ENCODE measurements at places on chromosomes 16 and 17.

GRCh38 chr16:30722916-30723315, 23.9 kb downstream of the SRCAP start:
- H3K4me3 ChIP-seq: no peak overlapping the region
- H3K27ac ChIP-seq: no peak overlapping the region
- H3K36me3 ChIP-seq: peaks cover 34% of the 10 kb centered on the region
- DNase-seq: no peak

GRCh38 chr16:79005096-79005495, 595.4 kb downstream of the MAF start:
- H3K4me3 ChIP-seq: no peak overlapping the region
- H3K27me3 ChIP-seq: no peaks in the 10 kb centered on the region
- no peaks in the 10 kb centered on the region for H3K36me3 ChIP-seq
- no peak for DNase-seq

DNA sequence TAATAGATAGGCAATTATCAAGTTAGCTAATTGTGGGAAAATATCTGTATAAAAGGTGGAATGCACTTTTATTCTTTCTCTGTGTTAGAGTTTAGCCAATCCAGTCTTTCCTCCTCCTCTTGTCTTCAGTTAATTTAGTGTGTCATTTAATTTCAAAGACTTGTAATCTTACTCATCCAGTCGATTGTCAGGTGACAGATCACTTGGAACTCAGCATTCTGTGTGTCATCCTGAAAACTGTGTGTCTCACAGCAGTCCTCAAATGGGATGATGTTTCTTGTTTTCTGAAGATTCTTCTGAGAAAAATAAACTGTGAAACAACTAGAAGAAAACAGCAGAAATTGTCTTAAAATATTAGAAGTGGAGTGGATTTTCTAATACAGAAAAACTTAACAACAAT, 290 bp upstream of the KRTAP4-1 start:
- no peak for DNase-seq
- H3K27me3 ChIP-seq: no peaks in the 10 kb centered on the region
- no peaks in the 10 kb centered on the region for H3K36me3 ChIP-seq
- no peak overlapping the region for H3K27ac ChIP-seq
- H3K4me3 ChIP-seq: no peak overlapping the region

DNA sequence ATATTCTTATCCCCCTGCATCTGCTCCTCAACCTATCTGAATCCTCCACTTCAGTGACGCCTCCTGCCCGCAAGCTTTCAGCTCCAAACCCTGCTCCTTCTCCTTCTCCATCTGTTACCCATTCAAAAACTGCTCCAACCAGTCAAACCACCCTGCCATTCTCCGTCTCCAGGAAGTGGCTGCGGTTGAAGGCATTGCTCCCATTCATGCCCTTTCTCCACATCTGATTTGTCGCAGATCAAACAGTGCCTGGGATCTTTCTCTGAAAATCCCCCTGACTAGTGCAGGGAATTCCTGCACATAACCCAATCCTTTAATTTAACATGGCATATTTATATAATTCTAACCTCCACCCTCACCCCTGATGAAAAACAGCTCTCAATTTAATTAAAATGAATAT, 56.3 kb downstream of the SLFN5 start:
- H3K4me1 ChIP-seq: no peaks in the 10 kb centered on the region
- H3K27me3 ChIP-seq: no peaks in the 10 kb centered on the region
- peak overlapping the region; percentile 56 for H3K27ac ChIP-seq
- DNase-seq: peak; percentile 75
- H3K36me3 ChIP-seq: no peaks in the 10 kb centered on the region

- H3K27ac ChIP-seq: no peak overlapping the region
- H3K27me3 ChIP-seq: no peaks in the 10 kb centered on the region
- no peaks in the 10 kb centered on the region for H3K36me3 ChIP-seq
- H3K4me3 ChIP-seq: no peak overlapping the region
- H3K4me1 ChIP-seq: no peaks in the 10 kb centered on the region
Observed at GRCh38 chr17:68993112-68993511, 37.9 kb upstream of the ABCA8 start.

GRCh38 chr16:48053418-48053745, 102.4 kb downstream of the ABCC12 start:
- DNase-seq: no peak
- H3K4me3 ChIP-seq: no peak overlapping the region
- H3K36me3 ChIP-seq: no peaks in the 10 kb centered on the region
- H3K27ac ChIP-seq: no peak overlapping the region
- no peaks in the 10 kb centered on the region for H3K4me1 ChIP-seq

DNA sequence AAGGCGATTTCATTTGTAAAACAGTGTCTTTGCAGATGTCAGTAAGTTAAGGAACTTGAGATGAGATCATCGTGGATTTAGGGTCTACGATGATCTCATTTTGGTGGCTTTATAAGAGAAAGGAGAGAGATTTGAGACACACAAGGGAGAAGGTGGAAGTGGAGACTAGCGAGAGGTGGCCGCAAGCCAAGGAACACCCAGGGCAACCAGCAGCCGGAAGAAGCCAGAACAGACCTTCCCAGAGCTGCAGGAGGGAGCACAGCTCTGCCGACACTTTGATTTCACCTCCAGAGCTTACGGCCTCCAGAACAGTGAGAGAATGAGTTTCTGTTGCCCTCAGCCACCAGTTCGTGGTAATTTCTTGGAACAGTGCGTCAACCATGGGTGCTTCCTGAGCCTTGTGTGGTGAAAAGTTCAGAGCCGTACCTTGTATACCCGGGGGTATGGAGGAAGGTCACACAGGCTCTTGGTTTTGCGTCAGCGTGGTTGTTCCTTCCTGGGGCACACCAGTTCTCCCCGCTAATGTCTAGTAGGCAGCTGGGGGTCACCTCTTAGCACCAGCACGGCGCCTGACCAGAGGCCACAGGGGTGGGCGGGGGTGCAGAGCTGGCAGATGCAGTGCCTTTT, 12.9 kb upstream of the SEC14L1 start:
- H3K27ac ChIP-seq: peak overlapping the region; percentile 80
- DNase-seq: peak; percentile 65
- peaks cover 17% of the 10 kb centered on the region for H3K4me1 ChIP-seq

DNA sequence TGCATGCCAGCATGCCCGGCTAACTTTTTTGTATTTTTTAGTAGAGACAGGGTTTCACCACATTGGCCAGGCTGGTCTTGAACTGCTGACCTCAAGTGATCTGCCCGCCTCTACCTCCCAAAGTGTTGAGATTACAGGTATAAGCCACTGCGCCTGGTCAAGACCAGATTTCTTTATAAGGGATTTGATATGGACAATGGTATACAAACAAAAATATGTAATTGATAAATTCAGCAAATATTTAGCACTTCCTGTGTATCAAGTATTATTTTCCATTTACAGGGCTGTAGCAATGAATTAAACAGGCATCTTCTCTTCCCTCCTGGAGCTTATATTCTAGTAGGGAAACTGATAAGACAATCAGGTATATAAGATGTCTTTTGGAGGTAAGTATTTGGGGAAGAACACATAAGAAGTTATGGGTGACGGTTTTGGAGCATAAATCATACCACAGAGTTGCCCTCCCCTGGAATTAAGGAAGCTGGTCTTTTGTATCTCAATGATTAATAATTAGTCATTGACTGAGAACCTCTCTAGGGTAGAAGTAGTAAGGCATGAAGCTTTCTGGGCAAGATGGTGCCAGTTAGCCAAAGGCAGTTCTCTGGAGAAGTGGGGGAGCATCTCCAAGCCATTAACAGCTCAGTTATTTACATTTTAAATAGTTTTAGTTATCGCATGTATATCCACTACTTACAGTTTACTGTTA, 35.8 kb downstream of the TANC2 start:
- H3K27me3 ChIP-seq: no peaks in the 10 kb centered on the region
- no peak overlapping the region for H3K4me3 ChIP-seq
- no peak overlapping the region for H3K27ac ChIP-seq
- no peak for DNase-seq
- no peaks in the 10 kb centered on the region for H3K36me3 ChIP-seq

- H3K27me3 ChIP-seq: no peaks in the 10 kb centered on the region
- H3K4me3 ChIP-seq: no peak overlapping the region
- H3K27ac ChIP-seq: no peak overlapping the region
- H3K4me1 ChIP-seq: no peaks in the 10 kb centered on the region
- no peaks in the 10 kb centered on the region for H3K36me3 ChIP-seq
Observed at GRCh38 chr16:53031323-53031942, 21.3 kb downstream of the CHD9NB start.

GRCh38 chr16:21100447-21100846, 50.2 kb downstream of the DNAH3 start:
- no peak overlapping the region for H3K4me3 ChIP-seq
- H3K36me3 ChIP-seq: no peaks in the 10 kb centered on the region
- H3K4me1 ChIP-seq: no peaks in the 10 kb centered on the region
- no peaks in the 10 kb centered on the region for H3K27me3 ChIP-seq

DNA sequence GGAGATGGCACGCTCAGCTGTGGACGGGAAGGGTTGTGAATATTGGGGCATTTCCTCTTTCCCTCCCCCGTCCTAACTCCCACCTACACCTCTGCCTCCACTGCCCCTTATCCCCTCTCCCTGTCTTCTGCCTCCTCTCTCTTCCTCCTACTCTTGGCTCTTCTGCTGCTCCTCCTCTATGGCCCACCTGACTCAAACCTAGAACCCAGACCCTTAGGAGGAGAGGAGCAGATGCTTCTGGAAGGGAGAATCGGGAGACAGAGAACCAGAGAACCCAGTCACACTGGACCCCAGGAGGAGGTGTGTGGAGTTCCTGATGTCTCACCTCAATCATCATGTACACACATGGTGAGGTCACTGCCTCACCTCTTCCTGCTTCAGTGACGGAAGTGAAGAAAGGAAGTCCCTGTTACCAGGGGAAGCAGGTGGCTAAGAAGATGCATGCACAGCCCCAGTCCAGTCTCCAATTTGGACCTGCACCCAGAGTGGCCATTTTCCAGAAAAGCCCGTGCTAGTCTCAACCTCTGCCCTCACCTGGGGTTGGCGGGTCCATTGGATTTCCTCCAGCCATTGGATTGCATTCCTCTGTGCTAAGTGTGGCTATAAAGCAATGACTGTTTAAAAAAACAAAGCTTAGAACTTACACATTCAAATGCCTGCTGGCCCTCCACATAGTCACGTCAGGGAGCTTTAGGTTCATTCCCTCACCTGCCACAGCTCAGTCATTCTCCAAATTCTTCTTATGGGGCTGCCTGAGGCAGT, 4.0 kb downstream of the RNF222 start:
- no peak for DNase-seq
- no peak overlapping the region for H3K4me3 ChIP-seq
- H3K36me3 ChIP-seq: no peaks in the 10 kb centered on the region
- no peak overlapping the region for H3K27ac ChIP-seq
- no peaks in the 10 kb centered on the region for H3K4me1 ChIP-seq

DNA sequence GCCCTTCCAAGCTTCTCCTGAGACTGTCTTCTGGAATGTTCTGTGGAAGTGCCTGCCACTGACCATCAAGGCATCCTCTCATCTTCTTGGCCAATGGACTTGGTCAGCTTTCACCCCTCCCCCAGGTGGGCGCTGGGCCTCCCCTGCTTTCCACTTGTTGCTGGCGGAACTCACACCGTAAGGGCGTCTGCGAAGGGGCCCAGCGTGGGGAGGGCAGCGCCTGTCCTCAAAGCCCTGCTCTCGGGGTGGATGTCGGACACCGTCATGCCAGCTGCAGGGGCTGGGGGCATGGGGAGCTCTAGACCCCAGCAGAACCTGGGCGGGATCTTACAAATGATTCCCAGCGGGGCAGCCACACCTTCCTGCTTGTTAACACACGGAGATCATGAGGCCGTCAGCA, 11.6 kb upstream of the ZFPM1 start:
- H3K27me3 ChIP-seq: peaks cover 11% of the 10 kb centered on the region
- H3K4me1 ChIP-seq: no peaks in the 10 kb centered on the region
- no peak overlapping the region for H3K27ac ChIP-seq
- no peak for DNase-seq
- H3K36me3 ChIP-seq: no peaks in the 10 kb centered on the region
- no peak overlapping the region for H3K4me3 ChIP-seq

DNA sequence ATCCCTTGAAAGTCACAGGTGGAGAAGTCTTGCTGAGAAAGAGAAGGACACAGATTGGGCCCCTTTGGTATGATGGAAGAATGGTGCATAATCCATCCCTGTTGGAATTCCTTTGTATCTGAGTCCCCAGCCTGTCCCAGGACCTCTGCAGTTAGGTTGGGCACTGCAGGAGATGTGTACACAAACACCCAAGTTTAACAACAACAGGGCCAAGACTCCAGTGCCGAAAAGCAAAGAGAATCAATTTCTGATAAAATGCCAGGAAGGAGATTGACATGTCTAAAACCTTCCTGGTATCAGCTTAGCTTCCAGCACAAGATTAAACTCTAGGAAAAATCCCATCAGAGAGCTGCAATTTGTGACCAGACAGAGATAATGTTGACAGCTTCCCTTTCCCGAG, 32.9 kb downstream of the KATNIP start:
- H3K27me3 ChIP-seq: no peaks in the 10 kb centered on the region
- DNase-seq: no peak
- no peaks in the 10 kb centered on the region for H3K4me1 ChIP-seq
- H3K4me3 ChIP-seq: no peak overlapping the region

DNA sequence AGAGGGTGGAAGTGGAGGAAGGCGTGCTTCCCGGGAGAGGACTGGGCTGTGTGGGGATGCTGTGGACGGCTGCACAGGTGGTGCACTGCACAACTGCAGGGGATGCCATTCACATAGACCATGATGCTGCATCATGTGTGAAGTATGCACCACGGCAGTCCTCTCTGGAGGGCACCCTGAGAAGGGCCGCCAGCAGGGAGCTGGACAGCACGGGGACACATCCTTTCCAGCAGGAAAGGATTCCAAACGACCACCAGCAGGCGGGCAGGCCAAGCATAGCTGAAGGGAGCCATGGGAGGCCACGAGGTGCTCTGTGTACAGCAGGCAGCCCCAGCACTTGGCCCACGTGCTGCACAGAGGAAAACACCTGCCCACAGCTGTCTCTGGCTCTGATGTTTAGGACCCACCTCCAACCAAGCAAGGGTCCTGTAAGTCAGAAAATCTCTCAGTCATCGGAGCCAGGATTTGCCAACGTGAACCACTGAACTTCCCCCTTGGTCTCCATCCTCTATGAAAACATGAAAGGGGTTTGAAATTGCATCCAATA, 10.1 kb downstream of the ACTG1 start:
- no peak for DNase-seq
- H3K4me1 ChIP-seq: no peaks in the 10 kb centered on the region
- H3K36me3 ChIP-seq: no peaks in the 10 kb centered on the region
- no peaks in the 10 kb centered on the region for H3K27me3 ChIP-seq
- no peak overlapping the region for H3K27ac ChIP-seq

DNA sequence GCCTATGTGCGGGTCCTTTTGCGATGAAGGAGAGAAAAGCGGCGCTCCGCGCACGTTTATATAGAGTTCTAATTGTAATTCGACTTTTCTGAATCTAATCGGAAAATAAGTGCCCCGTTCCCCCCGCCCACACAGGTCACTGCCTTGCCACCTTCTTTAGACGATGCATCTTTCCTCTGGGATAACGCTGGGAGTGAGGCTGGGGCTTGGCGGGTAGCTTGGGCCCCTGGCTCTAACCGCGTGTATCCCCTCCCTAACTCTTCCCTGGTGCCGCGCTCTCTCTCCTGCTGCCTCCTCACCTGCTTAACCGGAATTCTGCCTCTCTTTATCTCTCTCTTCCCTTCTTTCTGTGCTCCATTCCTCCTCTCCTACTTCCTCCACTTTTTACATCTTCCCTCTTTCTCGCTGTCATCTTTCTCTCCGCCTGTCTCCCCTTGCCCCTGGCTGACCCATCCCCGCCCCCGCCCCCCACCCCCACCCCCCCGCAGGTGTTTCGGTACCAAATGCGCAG, 2.6 kb downstream of the LHX1 start:
- H3K4me3 ChIP-seq: no peak overlapping the region
- peaks cover 15% of the 10 kb centered on the region for H3K4me1 ChIP-seq
- DNase-seq: no peak

GRCh38 chr17:9792181-9792840, 919 bp upstream of the DHRS7C start:
- H3K4me3 ChIP-seq: no peak overlapping the region
- H3K27me3 ChIP-seq: no peaks in the 10 kb centered on the region
- no peaks in the 10 kb centered on the region for H3K36me3 ChIP-seq
- H3K27ac ChIP-seq: no peak overlapping the region

GRCh38 chr17:21010705-21011596, 31.9 kb downstream of the USP22 start:
- H3K27ac ChIP-seq: no peak overlapping the region
- no peak overlapping the region for H3K4me3 ChIP-seq
- no peak for DNase-seq

Data from breast epithelium (tissue), 4 donors.